RPMI7951 (cell line): ENCODE measurements at places on chromosomes 5 and 9.
A peak's percentile ranks its signal among the peaks of the same experiment; 100 is the strongest.

DNA sequence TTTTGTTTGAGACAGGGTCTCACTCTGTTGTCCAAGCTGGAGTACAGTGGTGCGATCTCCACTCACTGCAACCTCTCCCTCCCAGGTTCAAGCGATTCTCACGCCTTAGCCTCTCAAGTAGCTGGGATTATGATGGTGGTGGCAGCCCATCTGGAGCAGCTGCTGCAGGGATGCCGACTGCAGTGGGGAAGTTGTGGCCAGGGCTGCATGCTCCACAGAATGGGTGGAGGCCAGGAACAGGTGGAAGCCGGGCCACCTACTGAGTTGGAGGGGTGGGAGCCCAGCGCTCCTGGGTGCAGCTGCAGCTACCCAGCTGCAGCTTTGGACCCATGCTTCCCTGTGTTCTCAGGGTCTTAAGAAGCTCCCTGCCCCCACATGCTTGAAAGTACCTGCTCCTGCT is 99.7 kb downstream of the SCAI start:
- DNase-seq, result no peak

DNA sequence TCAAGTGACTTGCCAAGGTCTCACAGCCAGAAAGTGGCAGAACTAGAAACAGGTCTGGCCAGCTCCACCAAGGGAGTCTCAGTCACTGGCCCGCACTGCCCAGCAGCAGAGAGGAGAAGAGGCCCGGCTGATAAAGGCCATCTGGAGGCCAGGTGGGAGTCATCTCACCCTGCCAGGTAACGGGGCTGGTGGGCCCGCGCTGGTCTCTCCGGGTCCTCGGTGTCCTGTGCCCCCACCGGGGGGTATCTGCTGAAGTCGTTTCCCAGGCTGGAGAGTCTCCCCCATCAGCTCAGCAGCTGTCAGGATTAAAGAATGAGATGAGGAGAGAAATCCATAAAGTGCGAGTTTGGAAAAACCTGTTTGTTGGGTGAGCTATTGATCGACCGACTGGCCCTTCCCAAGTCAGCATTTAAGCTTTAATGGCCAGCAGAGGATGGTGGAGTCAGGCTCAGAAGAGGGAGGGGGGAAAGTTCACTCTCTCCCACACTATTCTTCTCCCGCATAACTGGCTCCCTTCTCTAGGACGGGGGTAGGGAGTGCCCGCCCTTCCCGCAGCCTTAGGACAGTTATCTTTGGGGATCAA is 30.3 kb downstream of the LMX1B start:
- DNase-seq, result no peak

DNA sequence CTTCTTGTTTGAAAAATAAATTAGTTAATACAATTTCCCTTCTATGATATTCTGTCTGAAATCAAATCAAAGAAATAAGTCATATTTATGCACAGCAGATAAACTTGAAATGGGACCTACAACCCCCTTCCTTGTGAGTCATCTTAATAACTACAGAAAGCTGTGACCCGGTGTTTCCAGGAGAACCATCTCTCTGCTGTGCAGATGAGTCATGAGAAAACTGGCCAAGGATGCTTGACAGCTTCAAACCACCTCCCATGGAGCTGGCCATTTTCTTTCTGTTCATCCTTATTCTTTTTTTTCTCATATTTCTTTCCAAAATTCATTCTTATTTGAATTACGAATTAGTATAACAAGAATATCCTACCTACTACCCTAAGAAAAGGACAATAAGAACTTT is 43.4 kb upstream of the NR4A3 start:
- peak; percentile 83 for DNase-seq

GRCh38 chr9:121179930-121180681 is 21.6 kb downstream of the RAB14 start:
- DNase-seq, result no peak

DNA sequence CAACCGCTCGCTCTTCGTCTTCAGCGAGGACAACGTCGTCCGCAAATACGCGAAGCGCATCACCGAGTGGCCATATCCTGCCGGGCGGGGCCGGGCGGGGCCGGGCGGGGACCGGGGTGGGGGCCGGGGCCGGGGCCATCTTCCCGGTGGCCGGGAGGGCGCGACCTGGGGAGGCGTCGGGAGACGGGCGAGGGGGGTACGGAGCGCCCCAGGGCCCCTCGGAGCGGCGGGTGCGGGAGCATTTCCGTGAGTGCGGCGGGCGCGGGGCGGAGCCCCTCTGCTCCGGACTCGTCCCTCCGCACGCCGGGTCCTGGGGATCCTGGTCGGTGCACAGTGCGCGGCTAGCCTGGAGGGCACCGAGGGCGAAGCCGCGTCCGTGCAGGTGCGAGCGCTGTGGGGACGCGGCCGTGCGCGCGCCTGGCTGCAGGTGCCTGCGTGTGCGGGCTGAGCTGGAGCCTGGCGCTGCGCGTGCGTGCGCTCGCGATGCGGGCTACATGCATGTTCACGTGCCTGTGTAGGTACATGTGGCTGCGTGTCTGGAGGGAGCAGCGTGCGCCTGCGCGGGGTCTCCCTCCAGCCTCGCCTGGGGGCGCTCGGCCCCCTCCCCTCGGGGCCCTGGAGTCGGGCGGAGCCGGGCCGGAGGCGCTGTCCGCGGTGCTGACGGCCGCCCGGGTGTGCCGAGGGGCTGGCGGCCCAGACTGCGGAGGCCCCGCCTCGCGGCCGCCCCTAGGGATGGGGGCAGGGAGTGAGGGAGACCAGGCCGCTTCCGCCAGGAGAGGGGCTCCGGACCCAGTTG is 762 bp downstream of the CACNA1B start:
- no peak for DNase-seq

DNA sequence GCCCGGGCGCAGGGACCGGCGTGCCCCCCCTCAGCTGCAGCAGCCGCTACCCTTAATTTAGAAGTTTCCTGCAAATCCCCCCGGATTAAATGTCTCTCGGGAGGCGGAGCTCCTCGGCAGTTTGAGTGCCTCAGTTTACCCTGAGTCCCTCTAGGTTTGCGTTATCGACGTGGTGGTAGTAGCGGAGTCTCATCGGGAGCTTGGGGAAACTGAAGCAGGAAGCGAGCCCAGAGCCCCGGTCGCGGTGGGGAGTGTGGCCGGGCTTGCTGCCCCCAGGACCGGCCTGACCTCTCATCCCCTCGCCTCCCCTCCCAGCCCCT is 529 bp upstream of the TPM2 start:
- no peak for DNase-seq

DNA sequence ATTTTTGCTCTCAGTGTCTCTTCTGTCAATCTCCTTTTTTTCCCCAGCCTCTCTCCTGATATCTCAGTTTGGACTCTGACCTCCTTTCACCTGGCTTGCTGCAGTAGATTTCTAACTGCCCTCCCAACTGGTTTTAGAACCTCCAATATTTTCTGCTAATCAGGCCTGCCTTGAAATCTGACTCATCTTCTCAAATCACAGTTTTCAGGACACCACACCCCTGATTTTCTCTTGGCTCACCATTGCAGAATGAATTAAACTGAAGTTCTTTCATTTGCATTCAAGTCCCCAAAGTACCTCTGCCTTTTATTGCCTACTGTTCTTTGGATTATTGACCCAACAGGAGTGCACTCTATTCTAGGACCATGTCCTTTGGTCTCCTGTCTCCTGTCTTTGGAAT is 310.4 kb upstream of the TRPC7 start:
- no peak for DNase-seq

- no peak for DNase-seq
Measured at GRCh38 chr5:18563853-18564252, 929.6 kb downstream of the TAF11L14 start.

DNA sequence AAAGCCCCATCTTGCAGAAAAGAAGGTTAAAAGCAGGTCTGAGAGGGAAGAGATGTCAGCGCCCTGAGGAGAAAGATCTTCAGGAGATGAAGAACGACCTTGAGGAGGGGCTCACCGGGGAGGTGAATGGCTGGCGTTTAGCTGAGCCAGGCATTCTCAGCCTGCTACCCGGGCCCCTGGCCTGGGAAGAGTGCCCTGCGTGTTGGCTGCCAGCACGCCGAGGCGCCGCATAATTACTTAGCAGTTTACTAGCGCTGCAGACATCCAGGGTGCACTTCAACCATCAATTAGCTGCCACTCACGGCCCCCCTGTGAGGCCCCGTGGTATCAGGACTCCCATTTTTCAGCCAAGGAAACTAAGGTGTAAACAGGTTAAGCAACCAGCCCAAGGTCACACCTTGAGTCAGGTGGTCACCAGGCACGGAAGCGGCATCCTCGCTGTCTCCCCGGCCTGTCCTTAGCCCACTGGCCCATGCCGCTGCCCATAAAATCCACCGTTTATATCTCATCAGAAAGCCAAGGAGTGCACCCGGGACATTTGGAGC is 551.9 kb downstream of the BNC2 start:
- DNase-seq, result no peak

DNA sequence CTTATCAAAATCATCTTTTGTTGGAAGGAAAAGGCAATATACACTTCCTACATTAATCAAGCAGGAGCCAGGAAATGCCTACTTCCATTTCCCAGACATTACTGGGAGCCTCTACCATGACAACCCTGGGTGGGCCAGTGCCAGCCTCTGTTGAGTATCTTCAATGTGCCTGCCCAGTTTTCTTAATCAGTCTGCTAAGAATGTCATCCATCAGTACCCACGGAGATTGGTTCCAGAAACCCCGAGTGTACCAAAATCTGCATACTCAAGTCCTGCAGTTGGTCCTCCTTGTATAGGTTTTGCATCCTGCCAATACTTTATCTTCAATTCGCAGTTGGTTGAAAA is 82.4 kb downstream of the MARCHF3 start:
- DNase-seq, result no peak

- DNase-seq, result no peak
Measured at GRCh38 chr9:85969727-85970126, 28.8 kb downstream of the NAA35 start.

DNA sequence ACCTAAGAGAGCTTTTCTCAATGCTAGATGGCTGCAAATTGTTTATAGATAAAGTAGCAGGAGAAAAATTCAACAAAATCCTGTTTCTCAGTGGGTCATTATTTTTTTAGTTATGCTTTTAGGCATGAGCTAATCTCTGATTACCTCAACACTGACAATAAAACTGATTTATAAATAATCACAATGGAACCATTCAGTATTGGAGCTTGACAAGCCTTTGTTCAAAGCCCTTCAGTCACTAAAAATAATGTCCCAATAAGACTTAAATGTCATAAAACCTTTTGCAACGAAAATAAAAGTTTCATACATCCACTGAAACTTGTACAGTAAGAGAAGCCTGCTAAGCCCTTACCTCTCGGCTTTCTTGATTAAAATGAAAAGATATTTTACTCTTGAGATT is 27.2 kb downstream of the PTPDC1 start:
- DNase-seq, result no peak

DNA sequence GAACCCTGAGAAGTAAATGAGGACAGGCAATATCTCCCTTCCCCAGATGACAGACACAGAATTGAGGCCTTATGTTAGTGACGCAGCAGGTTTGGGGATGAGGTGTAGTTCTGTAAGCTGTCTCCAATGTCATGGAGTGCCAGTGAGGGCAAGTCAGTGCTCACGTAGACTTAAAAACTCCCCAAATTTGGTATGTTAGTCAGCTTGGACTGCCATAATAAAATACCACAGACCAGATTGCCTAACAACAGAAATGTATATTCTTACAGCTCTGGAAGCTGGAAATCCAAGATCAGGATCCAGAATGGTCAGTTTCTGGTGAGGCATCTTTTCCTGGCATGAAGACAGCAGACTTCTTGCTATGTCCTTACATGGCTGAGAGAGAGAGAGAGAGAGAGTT is 14.9 kb downstream of the FOXI1 start:
- DNase-seq, result peak; percentile 59

DNA sequence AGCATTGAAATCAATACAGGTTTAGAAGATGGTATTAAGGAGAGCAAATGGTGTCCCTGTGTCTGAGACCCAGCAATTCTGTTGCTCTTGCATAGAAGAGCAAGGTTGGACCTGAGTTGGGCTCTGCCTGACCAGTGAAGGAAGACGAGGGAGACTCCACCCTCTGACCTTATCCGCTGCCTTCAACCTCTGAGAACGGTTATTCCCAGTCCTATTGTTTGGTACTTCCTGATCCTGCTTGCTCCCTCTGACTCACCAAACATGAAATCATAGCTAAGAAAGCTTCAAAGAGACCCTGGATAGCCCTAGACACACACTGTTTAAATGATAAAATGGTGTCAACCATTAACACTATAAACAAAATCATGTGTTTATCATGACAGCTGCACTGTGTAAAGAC is 218.5 kb downstream of the PLK2 start:
- no peak for DNase-seq

- no peak for DNase-seq
Measured at GRCh38 chr5:153863951-153864350, 174.8 kb downstream of the FAM114A2 start.

GRCh38 chr5:100777680-100778300 is 125.3 kb downstream of the ST8SIA4 start:
- DNase-seq, result peak; percentile 75

- DNase-seq, result peak; percentile 2
Measured at GRCh38 chr5:115243412-115243811, 19.3 kb downstream of the PGGT1B start.

DNA sequence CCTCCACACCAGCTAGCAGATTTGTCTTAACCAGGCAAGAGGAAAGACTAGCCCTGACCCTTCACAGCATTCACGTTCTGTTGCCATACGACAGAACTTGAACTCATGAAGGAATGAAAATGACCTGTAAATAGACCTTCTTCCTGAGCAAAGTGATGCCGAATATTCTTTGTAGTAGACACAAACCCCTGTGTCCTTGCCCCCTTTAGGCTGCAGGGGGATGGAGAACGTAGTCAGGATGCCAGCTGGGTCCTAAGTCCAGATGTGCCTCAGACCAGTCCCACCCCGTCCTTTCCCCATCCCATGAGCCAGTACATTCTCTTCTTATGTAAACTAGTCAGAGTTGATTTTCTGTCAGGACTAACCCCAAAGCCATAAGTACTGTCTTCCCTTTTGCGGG is 104.2 kb upstream of the SAP30L start:
- DNase-seq, result no peak

DNA sequence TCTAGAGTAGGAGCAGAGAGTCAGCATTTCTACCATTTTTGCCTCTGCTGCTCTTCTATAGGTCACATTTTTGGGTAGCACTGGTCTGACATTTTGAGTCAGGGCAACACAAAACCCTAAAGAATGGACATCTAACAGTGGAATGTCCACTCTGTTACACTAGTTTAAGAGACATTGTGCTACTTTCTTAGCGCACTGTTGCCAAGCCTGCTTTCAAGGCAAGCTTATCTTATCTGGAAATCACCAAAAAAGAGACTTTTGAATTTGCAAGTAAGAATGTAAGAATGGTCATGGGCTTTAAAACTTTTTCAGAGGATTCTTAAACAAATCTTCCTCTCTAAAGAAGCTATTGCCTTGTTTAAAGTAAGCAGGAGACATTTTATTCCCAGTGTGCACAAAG is 73.0 kb upstream of the STARD4 start:
- DNase-seq, result no peak

DNA sequence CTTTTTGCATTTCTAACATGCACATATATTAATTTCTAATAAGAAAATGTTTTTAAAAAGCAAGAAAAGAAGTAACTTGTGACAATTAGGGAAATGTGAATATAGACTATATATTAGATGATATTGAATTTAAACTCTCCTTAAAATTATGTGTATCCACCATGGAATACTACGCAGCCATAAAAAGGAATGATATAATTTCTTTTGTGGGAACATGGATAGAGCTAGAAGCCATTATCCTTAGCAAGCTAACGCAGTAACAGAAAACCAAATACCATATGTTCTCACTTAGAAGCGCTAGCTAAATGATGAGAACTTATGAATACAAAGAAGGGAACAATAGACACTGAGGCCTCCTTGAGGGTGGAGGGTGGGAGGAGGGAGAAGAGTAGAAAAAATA is 23.8 kb upstream of the AP3B1 start:
- DNase-seq, result no peak
